ENCODE measurements at places on chromosomes 7 and 10.

DNA sequence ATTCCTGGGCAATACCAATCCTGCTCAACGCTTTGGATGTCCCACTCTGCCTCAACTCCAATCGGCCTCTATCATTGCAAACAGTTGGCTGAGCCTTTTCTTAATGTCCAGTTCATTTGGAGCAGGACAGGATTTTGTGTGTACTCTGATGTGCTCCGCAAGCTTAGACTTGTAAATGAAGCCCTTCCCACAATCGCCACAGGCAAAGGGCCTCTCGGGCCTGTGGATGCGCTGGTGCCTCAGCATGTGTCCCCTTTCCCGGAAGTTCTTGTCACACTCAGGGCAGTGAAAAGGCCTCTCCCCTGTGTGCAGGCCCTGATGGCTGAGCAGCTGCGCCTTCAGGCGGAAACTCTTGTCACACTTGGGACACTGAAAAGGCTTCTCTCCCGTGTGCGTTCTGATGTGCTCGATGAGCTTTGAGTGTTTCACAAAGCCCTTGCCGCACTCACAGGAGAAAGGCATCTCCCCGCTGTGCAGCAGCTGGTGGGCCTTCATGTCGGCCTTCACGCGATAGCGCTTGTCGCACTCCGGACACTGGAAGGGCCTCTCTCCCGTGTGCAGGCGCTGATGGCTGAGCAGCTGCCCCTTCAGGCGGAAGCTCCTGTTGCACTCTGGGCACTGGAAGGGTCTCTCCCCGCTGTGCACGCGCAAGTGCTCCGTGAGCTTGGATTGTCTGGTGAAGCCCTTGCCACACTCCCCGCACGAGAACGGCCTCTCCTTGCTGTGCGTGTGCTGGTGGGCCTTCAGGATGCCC lies 20.0 kb downstream of the ZNF786 start:
- DNase-seq, result no peak

DNA sequence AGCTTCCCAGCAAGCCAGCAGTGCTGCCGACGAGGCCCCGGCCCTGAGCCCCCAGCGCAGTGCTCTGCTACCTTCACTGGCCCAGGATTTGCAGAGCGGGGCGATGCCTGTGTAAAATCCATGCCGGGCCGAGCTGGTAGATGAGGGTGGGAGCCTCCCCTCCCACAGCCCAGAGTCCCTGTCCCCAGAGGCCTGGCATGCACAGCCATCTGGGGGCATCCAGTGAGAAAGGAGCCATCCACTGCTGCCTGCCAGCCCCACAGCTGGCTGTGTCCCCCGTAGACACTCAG lies 116.7 kb downstream of the RGS10 start:
- DNase-seq, result no peak

- DNase-seq, result no peak
Measured at GRCh38 chr10:99527526-99528493, 4.9 kb upstream of the NKX2-3 start.

DNA sequence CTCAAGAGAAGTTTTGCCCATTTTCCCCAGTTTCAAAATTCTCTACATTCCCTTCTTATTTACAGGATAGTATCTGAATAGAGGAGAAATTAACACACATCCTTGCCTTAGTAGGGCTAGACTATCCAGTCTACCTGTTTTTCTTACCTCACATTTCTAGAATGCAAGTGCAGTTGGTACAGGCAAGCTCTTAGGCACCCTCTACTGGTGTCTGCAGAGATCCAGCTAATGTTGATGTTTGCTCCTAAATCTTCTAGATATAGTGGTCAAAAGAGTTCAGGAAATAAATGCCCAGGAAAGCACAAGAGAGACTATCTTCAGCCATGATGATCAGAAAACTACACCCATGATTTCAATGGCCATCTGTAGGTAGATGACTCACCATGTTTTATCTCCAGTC lies 205.3 kb downstream of the HTR7 start:
- no peak for DNase-seq

DNA sequence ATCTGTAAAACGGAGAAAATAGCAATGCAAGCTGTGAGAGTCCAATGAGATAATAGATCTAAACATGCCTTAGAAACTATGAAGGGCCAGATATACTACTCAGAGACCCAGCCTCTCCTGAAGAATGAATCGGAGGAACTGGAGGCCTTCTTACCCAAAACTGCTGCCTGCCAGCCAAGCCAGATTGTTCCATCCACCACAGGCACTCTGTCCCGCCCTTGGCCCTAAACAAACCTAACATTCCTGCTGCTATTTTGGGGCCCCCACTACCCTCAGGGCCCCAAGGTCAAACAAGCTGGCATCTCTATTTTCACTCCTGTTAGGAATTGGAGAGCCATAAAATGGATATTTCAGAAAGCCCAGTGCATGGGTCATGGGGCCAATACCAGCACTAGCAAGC lies 48.0 kb upstream of the HMX3 start:
- no peak for DNase-seq

- no peak for DNase-seq
Measured at GRCh38 chr7:138564365-138564764, 104.3 kb downstream of the TRIM24 start.
